Thoracic aorta (tissue), 2 donors: ENCODE measurements at places on chromosomes 7 and 10. TPM values are rescaled to one million over a fixed set of nuclear protein-coding genes. Genes with fewer than 3 reads are reported as not detected.

The VPS37D gene
- total RNA-seq, result 1.2 TPM

The CHAT gene
- not detected for total RNA-seq

The OPN4 gene
- not detected for total RNA-seq

The BHLHA15 gene
- total RNA-seq, result not detected

The KLF14 gene
- total RNA-seq, result not detected

The PTPRE gene
- total RNA-seq, result 45.1 TPM

The CADPS2 gene
- 16.4 TPM for total RNA-seq

The PAPOLB gene
- 1.1 TPM for total RNA-seq

The WAC gene
- 102 TPM for total RNA-seq

The IRF5 gene
- total RNA-seq, result 11.9 TPM

The PLAC9 gene
- 123 TPM for total RNA-seq

The NCAPG2 gene
- 8.4 TPM for total RNA-seq

The ENTPD1 gene
- total RNA-seq, result 32.1 TPM

The C10orf105 gene
- not detected for total RNA-seq

The PCDH15 gene
- 0.95 TPM for total RNA-seq

The HIP1 gene
- total RNA-seq, result 48.2 TPM

The PHYH gene
- total RNA-seq, result 27.1 TPM

The LRGUK gene
- 0.14 TPM for total RNA-seq

The PLXNA4 gene
- 27.7 TPM for total RNA-seq

The SPOCK2 gene
- total RNA-seq, result 13.8 TPM

The RBP3 gene
- total RNA-seq, result not detected

The CNPY1 gene
- not detected for total RNA-seq

The RELN gene
- total RNA-seq, result 5.1 TPM

The AGAP5 gene
- 10.9 TPM for total RNA-seq

The PLCE1 gene
- 13.5 TPM for total RNA-seq

The EBLN1 gene
- not detected for total RNA-seq
